ENCODE measurements at places on chromosomes 7 and 10. TPM values are rescaled to one million over a fixed set of nuclear protein-coding genes. Genes with fewer than 3 reads are reported as not detected.

ERVW-1 gene
- total RNA-seq: not detected

MACC1 gene
- 0.13 TPM for total RNA-seq

JAZF1 gene
- total RNA-seq: 7.5 TPM

OR2A1 gene
- not detected for total RNA-seq

PKD1L1 gene
- 0.51 TPM for total RNA-seq

TRPV5 gene
- not detected for total RNA-seq

DNA sequence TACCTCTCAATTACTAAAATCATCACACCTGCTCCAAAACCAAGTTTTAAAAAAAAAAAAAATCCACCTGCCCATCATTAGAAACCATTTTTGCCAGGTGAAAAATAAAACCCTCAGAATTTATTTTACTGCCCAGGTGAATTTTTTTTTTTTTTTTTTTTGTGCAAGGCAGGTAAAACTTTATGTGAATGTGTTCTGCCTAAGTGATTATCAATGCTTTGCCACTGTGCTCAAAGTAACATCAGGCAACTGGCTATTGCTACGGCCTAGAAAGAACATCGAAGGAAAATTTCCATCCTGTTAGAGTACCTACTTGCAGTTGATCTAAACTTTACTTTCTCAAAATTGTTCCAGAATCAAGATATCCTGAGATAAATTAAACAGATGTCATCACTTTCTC, 512.1 kb downstream of the PARD3 start:
- no peak for DNase-seq

- DNase-seq: no peak
Observed at GRCh38 chr10:5892007-5892406, 2.0 kb downstream of the FBH1 start.

DNA sequence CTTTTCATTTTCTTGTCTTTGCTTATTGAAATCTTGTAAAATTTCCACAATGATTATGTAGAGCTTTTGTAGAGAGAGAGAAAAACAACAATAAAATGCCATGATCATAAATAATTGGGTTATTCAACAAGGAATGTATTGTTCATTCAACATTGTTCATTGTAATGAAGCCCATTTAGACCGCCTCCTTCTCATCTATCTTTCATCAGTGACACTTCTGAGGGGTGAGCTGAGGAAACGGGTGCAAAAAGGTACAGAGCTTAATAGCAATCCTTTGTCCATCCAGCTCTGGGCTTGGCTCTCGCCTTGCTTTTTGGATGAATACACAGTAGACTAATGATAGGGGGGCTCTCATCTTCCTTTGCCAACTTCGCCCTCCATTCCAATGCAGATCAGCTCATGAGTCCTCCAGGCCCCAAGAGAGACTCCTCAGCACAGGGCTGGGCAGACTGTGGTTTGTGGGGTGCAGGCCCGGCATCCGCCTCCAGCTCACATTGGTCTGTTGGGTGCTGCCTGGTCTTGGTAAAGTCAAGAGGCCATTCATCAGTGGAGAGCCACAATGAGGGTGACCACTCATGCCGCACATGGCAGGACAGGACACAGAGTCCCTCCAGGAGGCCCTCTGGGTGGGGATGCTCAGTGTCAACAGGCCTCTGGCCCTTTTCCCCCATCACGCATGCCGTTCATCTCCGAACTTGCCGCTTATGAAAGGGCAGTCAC, 17.9 kb upstream of the PPA1 start:
- no peak for DNase-seq

DNA sequence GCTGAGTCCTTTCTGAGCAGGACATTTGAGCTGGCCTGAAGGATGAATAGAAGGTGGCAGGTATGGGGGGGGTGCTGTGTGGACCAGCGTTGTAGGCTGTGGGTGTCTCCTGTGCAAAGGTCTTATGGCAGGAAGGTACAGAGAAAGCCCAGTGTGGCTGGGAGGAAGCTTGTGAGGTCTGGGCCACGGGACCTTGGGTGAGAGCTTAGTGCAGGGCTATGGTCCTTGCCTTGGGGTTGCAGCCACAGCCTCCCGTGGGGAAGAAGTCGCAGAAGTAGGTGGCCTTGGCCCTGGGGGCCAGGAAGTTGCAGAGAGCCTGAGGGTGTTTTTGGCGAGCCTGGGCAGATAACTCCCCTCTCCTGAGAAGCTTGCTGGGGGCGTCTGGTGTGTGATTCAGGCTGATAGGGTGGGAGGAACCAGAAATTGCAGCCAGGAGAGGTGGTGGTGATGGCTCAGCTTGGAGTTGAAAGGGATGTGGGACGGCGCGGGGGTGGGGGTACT, 172.0 kb upstream of the TNRC18 start:
- no peak for DNase-seq

GRCh38 chr7:101362334-101363195, at the start of gene COL26A1:
COL26A1 (plus strand) TSS chr7:101362875; CDS start chr7:101363033, 158 bp downstream.
- DNase-seq: peak; percentile 75

DNA sequence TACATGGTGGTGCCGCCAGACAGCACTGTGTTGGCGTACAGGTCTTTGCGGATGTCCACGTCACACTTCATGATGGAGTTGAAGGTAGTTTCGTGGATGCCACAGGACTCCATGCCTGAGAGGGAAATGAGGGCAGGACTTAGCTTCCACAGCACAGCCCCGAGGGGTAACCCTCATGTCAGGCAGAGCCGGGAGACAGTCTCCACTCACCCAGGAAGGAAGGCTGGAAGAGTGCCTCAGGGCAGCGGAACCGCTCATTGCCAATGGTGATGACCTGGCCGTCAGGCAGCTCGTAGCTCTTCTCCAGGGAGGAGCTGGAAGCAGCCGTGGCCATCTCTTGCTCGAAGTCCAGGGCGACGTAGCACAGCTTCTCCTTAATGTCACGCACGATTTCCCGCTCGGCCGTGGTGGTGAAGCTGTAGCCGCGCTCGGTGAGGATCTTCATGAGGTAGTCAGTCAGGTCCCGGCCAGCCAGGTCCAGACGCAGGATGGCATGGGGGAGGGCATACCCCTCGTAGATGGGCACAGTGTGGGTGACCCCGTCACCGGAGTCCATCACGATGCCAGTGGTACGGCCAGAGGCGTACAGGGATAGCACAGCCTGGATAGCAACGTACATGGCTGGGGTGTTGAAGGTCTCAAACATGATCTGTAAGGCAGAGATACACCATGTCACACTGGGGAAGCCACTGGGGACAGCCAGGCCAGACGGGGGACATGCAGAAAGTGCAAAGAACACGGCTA, 104.6 kb upstream of the TNRC18 start:
- peak; percentile 67 for DNase-seq

DNA sequence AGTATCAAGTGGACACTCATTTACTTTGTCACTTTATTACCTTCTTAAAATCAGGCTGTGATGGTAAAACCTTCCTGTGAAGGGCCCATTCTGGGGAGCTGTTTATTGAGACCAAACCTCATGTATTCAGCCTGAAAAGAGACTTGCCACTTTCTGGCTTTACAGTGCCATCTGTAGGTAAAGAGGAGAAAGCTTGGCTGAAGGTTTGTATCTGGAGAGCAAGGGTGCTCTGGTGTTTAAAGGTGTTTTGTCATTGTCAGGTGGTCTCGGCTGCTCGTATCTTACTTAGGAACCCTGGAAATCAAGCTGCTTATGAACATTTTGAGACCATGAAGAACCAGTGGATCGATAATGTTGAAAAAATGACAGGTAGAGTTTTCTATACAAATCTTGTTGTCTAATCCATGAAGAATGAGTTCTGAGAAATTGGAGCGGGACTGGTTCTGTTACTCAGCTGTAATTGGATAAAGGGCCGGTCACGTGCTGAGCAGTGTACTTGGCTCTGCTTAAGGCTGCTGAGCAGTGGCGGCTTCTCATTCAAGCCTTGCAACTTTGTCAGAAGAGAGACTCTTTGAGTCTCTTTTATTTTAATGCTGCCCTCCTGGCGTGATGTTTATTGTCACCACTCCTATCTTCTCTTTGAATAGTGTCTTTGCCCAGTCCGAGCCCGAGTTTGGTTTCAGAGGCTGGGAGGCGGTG, 46.9 kb downstream of the AP3M1 start:
- no peak for DNase-seq

DNA sequence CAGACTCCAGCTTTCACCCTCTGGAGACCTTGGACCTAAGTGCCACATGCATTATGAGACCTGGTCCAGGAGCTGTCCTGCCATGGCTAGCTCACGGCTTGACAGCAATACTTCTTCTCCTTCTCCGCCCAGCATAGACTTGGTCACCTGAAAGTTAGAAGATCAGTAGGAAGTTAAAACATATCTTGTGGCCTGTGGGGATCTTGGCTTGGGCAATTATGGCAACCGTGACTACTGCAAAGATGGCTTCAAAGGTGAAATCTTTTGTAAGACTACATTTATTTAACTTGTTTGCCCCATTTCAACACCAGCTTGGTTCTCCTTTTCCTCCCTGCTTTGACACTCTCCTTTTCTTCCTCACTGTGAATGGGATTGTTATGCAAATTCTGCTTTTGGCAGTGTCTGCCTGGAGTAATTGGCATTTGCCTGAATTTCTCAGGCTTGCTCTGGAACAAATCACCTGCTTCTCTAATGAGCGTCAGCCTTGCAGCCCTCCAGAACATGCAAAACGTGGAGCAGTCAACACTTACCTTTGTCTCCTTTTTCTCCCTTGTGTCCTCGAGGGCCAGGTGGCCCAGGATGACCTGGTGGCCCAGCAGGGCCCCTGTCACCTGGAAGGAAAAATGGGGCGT, 53.4 kb downstream of the COL17A1 start:
- no peak for DNase-seq

Measured in right lobe of liver (tissue), 6 donors.